Naive thymus-derived CD8-positive, alpha-beta T cell (primary cell): ENCODE measurements at places on chromosomes 7 and 10.

DNA sequence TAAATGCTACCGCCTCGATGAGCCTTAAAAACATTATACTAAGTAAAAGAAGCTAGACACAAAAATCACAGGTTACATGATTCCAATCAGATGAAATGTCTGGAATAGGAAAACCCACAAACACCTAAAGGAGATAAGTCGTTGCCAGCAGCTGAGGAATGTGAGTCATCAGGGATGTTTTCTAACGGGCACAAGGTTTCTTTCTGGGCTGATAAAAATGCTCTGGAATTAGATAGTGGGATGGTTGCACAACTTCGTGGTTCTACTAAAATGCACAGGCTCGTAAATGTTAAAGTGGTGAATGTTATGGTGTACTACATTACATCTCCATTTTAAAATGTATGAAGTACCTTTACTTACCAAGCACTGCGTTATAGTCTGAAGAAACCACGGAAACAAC, 9.7 kb downstream of the ABLIM1 start:
- DNase-seq = no peak

DNA sequence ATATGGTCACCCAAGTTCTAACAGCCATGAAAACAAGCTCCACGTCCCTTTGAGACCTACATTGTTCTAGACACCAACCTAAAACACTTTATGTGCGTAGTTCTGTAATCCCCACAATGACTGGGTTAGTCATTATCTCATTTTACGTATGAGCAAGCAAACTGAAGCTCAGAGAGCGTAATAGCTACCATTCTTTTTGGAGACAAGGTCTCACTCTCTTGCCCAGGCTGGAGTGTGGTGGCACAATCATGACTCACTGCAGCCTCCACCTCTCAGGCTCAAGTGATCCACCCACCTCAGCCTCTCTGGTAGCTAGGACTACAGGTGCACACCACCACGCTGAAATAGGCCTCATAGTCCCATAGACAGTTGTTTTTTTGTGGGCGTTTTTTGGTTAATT, 10.5 kb downstream of the DAGLB start:
- no peak for DNase-seq

- no peak for DNase-seq
Measured at GRCh38 chr10:11673346-11674280, 62.2 kb upstream of the USP6NL start.

- no peak for DNase-seq
Measured at GRCh38 chr10:126508535-126509040, 120.3 kb upstream of the ADAM12 start.

- no peak for DNase-seq
Measured at GRCh38 chr10:131831561-131831960, 69.2 kb upstream of the PPP2R2D start.
